ENCODE measurements at places on chromosomes 12 and 14.

DNA sequence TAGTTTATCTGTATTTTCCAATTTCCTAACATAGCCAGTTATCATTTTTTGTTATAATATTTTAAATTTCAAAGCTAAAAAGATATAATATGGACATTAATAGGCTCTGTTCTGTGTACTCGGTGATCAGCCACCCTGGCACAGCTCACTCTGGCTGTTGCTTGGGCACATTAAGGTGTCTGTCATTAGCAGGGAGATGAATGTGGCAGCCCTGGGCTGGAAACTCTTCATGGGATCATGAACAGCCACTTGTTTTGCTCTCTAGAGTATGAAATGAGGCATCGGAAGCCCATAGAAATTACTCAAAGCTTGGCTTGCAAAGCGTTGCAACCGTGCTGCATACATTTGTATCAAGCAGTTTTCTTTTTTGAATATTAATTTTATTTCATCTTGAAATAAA lies 233.2 kb downstream of the DACT1 start:
- no peak for DNase-seq

DNA sequence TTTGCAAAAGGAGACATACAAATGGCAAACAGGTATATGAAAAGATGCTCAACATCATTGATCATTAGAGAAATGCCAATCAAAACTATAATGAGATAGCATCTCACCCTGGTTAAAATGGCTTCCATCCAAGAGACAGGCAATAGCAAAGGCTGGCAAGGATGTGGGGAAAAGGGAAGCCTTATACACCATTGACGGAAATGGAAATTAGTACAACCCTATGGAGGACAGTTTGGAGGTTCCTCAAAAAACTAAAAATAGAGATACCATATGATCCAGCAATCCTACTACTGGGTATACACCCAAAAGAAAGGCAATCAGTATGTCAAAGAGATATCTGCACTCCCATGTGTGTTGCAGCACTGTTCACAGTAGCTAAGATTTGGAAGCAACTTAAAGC lies 17.3 kb upstream of the CKAP4 start:
- DNase-seq: no peak

DNA sequence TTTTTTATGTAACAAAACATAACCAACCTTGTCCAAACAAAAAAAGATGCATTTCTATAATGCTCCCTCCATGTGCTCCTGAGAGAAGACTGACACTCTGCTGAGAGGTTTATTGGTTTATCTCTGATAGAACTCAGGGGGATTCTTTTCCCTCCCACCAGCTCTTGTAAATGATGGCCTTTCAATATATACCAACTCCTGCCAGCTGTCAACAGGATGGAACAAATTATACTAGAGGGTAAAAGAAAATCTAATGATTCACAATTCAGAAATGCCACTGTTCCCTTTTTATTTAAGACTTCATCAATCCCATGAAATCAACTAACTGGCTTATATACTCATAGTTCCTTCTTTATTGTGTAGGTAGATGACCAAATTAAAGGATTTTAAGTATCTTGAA lies 25.4 kb downstream of the PSMC1 start:
- DNase-seq: no peak

GRCh38 chr12:3951380-3952135 lies 78.4 kb upstream of the PARP11 start:
- no peak for DNase-seq

GRCh38 chr12:23964812-23965211 lies 15.3 kb upstream of the SOX5 start:
- no peak for DNase-seq

- no peak for DNase-seq
Observed at GRCh38 chr14:32453857-32454810, 125.0 kb downstream of the AKAP6 start.

- DNase-seq: no peak
Observed at GRCh38 chr12:6426882-6427671, 17.7 kb upstream of the CD27 start.

GRCh38 chr12:20451761-20452160 lies 83.4 kb downstream of the PDE3A start:
- no peak for DNase-seq

Measured in D341Med (cell line).